CD14-positive monocyte (primary cell): ENCODE measurements at places on chromosomes 1 and 21.

- DNase-seq: no peak
Measured at GRCh38 chr1:112061901-112062320, 72.4 kb upstream of the KCND3 start.

DNA sequence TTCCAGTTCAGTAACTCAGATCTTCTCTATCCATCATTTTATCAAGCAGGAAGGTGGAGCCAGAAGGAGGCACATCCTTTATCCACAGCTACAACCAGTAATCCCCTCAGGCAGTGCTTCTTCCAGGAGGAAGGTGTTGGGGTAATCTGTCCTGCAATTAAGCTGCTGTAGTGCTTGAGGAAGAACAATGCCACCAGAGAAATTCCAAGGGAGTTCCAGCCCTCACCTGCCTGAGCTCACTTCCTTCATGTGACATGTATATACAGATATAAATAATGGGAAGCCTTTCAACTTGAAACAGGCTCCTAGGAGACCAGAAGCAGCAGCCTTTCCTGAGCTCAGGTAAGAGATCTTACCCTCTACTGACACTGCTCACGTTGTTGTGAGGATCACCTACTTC lies 2.2 kb upstream of the IL20 start:
- no peak for DNase-seq

GRCh38 chr1:234605983-234606783 lies 3.8 kb downstream of the IRF2BP2 start:
- peak; percentile 71 for DNase-seq

DNA sequence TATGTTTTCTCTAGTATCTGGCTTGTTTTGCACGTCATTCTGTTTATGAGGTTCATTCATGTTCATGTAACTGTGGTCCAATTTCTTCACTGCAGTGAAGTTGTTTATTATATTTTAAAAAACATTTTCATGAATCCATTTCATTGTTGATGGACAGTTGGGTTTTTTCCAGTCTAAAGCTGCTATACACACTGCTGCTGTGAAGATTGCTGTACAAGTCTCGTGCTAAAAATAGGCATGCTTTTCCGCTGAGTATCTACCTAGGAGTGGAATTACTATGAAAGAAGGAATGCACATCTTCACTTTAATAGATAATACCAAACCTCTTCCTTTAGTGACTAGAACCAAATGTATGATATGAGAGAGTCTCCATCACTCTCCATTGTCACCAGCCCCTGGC lies 49.0 kb upstream of the ETS2 start:
- DNase-seq: no peak

DNA sequence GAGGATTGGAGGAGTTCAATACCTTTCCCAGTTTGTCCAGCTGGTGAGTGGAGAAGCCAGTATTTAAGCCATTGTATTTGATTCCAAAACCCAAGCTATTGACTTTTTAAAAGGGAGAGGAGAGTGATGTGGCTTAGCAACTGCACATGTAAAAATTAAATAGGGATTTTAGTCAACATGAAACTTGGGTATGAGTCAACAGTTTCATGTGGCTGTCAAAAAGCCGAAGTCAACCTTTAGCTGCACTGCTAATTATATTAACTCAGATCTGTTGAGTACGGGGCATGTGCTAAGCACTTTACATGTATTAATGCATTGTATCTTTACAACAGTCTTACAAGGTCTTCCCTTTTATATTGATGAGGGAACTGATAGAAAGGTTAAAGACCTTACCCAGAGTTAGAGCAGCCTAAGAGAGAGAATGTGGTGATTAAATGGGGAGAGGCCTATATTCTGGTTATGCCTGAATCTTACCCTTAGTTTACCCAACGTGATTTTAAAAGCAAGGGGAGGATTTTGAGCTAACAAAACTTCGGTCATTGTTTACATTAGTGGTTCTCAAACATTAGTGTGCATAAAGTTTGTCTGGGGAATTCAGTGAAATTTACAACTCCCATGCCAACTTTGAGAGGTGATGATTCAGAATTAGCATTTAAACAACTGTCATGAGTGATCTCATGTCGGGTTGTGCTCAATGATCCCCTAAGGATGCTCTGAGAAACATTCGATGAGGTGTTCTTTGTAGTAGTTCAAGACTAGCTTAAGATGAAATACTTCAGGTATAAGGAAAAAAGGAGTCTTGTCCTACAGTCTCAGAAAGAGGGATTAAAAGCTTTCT lies 6.9 kb upstream of the SLC35F3 start:
- DNase-seq: no peak

- no peak for DNase-seq
Measured at GRCh38 chr1:37482796-37483744, 8.7 kb downstream of the ZC3H12A start.
